ENCODE measurements at places on chromosomes 16 and 17. TPM values are rescaled to one million over a fixed set of nuclear protein-coding genes. Genes with fewer than 3 reads are reported as not detected.
A peak's percentile ranks its signal among the peaks of the same experiment; 100 is the strongest.

DNA sequence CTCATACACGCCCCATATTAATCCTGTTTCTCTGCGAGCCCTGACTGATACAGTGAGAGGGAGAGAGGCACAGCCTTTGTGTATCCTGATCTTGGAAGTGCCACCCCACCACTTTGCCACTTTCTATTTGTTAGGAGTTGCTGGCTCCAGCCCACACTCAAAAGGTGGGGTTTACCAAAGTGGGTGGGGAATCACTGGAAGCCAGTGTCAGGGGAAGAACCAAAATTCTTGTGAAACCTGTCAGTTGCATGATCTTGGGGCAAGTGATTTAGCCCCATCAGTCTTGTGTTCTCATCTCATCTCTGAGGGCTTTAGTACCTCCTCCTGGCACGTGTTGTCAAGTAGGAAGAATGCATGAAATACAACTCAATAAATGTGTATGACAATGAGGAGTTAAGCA is 119.5 kb downstream of the SOX9 start:
- no peak overlapping the region for H3K27ac ChIP-seq
- H3K27me3 ChIP-seq, result no peaks in the 10 kb centered on the region
- DNase-seq, result no peak
- H3K4me1 ChIP-seq, result no peaks in the 10 kb centered on the region

DNA sequence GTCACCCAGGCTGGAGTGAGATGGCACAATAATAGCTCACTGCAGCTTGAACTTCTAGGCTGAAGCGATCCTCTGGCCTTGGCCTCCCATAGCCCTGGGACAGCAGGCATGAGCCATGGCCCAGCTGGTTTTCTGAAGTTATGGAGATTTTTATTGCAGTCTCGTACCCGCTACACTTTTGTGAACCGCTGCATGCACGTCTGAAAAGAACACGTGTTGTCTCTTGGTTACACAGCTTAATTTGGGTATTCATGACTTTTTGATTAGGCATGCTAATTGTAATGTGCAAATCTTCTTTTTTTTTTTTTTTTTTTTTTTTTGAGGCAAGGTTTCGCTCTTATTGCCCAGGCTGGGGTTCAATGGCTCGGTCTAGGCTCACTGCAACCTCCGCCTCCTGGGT is 13.4 kb downstream of the SLC25A10 start:
- no peaks in the 10 kb centered on the region for H3K36me3 ChIP-seq
- peaks cover 8% of the 10 kb centered on the region for H3K4me1 ChIP-seq
- no peak overlapping the region for H3K27ac ChIP-seq

GRCh38 chr16:22710326-22710725 is 103.6 kb upstream of the HS3ST2 start:
- H3K4me1 ChIP-seq, result no peaks in the 10 kb centered on the region
- no peak for DNase-seq
- no peak overlapping the region for H3K4me3 ChIP-seq
- no peaks in the 10 kb centered on the region for H3K27me3 ChIP-seq
- no peak overlapping the region for H3K27ac ChIP-seq

GRCh38 chr17:10614536-10615155 is 42.5 kb downstream of the MYH3 start:
- DNase-seq, result peak; percentile 65
- H3K4me3 ChIP-seq, result no peak overlapping the region
- no peaks in the 10 kb centered on the region for H3K36me3 ChIP-seq
- no peaks in the 10 kb centered on the region for H3K27me3 ChIP-seq
- H3K27ac ChIP-seq, result no peak overlapping the region

DNA sequence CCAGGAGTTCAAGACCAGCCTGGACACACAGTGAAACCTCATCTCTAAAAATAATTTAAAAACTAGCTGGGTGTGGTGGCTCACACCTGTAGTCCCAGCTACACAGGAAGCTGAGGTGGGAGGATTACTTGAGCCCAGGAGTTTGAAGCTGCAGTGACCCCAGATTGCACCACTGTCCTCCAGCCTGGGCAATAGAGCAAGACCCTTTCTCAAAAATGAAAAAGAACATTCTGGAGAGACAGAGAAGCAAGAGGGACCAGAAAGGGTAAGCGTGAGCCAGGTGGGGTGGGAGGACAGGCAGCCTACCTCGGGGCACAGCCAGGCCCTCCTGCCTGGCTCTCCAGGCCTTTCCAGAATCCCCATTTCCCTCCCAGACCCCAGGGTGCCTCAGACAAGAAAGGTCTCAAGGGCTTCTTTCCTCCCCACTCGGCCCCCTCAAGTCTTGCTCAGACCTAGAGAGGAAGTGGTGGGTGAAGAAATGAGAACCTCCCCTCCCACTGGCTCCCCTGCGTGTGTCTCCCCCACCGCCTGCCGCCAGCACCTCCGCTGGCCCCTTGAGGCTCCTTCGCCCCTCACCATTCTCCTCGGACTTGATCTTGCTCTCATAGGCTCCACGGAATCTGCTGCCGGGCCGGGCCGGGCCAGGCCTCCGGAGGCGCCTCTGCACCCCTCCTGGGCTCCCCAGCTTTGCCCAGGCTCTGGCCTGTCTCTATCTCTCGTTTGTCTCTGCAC is 503 bp downstream of the C16orf54 start:
- H3K27ac ChIP-seq, result no peak overlapping the region
- H3K4me1 ChIP-seq, result no peaks in the 10 kb centered on the region
- DNase-seq, result no peak
- no peaks in the 10 kb centered on the region for H3K36me3 ChIP-seq
- no peak overlapping the region for H3K4me3 ChIP-seq
- no peaks in the 10 kb centered on the region for H3K27me3 ChIP-seq

GRCh38 chr17:63919311-63919723 is 678 bp upstream of the GH1 start:
- H3K27me3 ChIP-seq, result peaks cover 6% of the 10 kb centered on the region
- DNase-seq, result peak; percentile 29
- no peak overlapping the region for H3K27ac ChIP-seq
- no peaks in the 10 kb centered on the region for H3K4me1 ChIP-seq
- no peak overlapping the region for H3K4me3 ChIP-seq

GRCh38 chr17:49557312-49558024 is 18.2 kb upstream of the NXPH3 start:
- peak; percentile 56 for DNase-seq
- no peaks in the 10 kb centered on the region for H3K4me1 ChIP-seq
- peaks cover 3% of the 10 kb centered on the region for H3K27me3 ChIP-seq
- no peak overlapping the region for H3K4me3 ChIP-seq
- H3K36me3 ChIP-seq, result no peaks in the 10 kb centered on the region
- H3K27ac ChIP-seq, result no peak overlapping the region

GRCh38 chr17:39270923-39271322 is 45.2 kb upstream of the STAC2 start:
- no peaks in the 10 kb centered on the region for H3K27me3 ChIP-seq
- DNase-seq, result peak; percentile 38
- H3K27ac ChIP-seq, result no peak overlapping the region
- no peak overlapping the region for H3K4me3 ChIP-seq
- H3K36me3 ChIP-seq, result no peaks in the 10 kb centered on the region

GRCh38 chr17:29179232-29180033 is 765 bp downstream of the MYO18A start:
- peaks cover 16% of the 10 kb centered on the region for H3K4me1 ChIP-seq
- H3K27me3 ChIP-seq, result no peaks in the 10 kb centered on the region
- no peaks in the 10 kb centered on the region for H3K36me3 ChIP-seq
- DNase-seq, result no peak
- H3K27ac ChIP-seq, result no peak overlapping the region
- H3K4me3 ChIP-seq, result peak overlapping the region; percentile 67

- H3K36me3 ChIP-seq, result no peaks in the 10 kb centered on the region
- H3K27me3 ChIP-seq, result no peaks in the 10 kb centered on the region
- H3K4me1 ChIP-seq, result no peaks in the 10 kb centered on the region
- H3K27ac ChIP-seq, result no peak overlapping the region
- DNase-seq, result no peak
Observed at GRCh38 chr17:40859536-40859935, 7.5 kb downstream of the KRT12 start.

- H3K36me3 ChIP-seq, result no peaks in the 10 kb centered on the region
- no peaks in the 10 kb centered on the region for H3K4me1 ChIP-seq
- DNase-seq, result no peak
- H3K4me3 ChIP-seq, result no peak overlapping the region
- no peak overlapping the region for H3K27ac ChIP-seq
Observed at GRCh38 chr16:61320791-61321190, 715.4 kb downstream of the CDH8 start.

GRCh38 chr16:17503331-17503730 is 32.6 kb upstream of the XYLT1 start:
- no peaks in the 10 kb centered on the region for H3K36me3 ChIP-seq
- H3K4me3 ChIP-seq, result no peak overlapping the region
- H3K27ac ChIP-seq, result no peak overlapping the region

- H3K36me3 ChIP-seq, result no peaks in the 10 kb centered on the region
- no peak overlapping the region for H3K4me3 ChIP-seq
- DNase-seq, result no peak
- H3K4me1 ChIP-seq, result no peaks in the 10 kb centered on the region
Observed at GRCh38 chr17:6160232-6160555, 90.0 kb downstream of the WSCD1 start.

DNA sequence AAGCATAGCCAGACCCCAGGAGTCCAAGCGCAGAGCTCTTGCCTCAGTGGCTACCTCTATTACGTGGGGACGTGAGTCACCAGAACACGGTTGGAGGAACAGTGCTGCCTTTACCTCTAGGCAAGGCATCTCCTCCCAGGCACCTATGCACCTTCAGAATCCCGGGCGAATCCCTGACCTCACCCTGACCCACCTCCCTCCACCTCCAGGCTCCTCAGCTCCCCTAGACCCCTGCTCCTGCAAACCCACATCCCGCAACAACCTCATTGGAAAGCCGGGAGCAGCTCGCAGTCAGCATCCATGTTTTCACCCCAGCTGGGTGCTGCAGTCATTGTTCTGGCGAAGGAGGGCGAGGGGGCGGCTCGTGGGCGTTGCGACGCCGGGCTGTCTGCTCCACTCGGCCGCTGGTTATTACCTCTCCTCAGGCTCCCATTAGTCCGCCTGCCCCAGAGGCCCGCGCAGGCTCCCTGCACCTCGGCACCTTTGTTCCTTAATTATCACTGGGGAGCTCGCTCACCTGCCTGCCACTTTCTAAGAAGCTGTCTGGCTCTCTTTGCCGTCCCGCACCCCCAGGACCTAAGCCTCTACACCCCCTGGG is 24.6 kb upstream of the DLX4 start:
- H3K27ac ChIP-seq, result no peak overlapping the region
- H3K4me1 ChIP-seq, result no peaks in the 10 kb centered on the region
- peaks cover 37% of the 10 kb centered on the region for H3K27me3 ChIP-seq
- H3K4me3 ChIP-seq, result no peak overlapping the region
- DNase-seq, result no peak
- no peaks in the 10 kb centered on the region for H3K36me3 ChIP-seq

- no peaks in the 10 kb centered on the region for H3K27me3 ChIP-seq
- peak; percentile 98 for DNase-seq
- no peak overlapping the region for H3K4me3 ChIP-seq
- H3K27ac ChIP-seq, result no peak overlapping the region
- no peaks in the 10 kb centered on the region for H3K36me3 ChIP-seq
Observed at GRCh38 chr17:43579566-43580140, 33.5 kb upstream of the ETV4 start.

DNA sequence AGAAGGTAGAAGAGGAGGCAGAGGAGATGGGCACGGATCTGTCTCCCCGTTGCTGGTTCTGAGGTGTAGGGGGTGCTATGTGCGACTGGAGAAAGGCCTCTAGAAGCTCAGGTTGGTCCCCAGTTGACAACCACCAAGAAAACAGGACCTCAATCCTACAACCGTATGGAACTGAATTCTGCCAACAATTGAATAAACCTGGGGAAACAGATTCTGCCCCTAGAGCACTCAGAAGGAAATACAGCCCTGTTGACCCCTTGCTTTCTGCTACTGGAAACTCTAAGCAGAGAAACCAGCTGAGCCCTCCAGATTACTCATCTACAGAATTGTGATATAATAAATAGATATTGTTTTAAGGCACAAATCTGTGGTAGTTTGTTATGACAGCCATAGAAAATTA is 313.0 kb upstream of the GOT2 start:
- no peak for DNase-seq
- no peaks in the 10 kb centered on the region for H3K36me3 ChIP-seq
- H3K27ac ChIP-seq, result no peak overlapping the region

GRCh38 chr16:19215705-19216104 is 47.7 kb downstream of the SYT17 start:
- H3K4me3 ChIP-seq, result no peak overlapping the region
- H3K27ac ChIP-seq, result no peak overlapping the region
- no peaks in the 10 kb centered on the region for H3K27me3 ChIP-seq
- no peak for DNase-seq
- H3K36me3 ChIP-seq, result no peaks in the 10 kb centered on the region

DNA sequence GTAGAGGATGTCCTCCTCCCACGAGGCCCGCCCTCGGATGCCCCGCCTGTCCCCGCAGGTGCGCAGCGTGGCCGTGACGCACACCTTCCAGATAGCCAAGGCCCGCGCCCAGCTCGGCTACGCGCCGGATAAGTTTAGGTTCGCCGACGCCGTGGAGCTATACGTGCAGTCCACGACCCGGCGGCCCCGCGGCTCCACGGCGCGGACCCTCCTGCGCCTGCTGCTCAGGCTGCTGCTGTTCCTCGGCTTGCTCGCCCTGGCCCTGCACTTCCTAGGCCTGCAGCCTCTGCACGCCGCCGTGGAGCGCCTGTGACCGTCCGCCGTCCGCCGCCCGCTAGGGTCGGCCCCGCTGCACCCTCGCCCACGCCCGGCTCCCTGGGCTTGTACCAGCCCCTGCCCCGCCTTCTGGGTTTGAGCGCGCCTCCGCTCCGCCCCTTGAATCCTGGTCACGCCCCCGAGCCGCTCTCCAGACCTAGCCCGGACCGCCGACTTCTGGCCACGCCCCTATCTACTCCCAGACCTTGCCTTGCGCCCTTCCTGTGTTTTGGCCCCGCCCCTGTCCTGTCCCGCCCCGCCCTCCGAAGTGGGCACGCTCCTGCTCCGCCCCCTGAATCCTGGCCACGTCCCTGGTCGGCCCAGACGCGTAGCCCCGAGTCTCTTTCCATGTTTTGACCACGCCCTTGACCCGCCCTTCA is 15.8 kb upstream of the EEF2K start:
- no peak overlapping the region for H3K27ac ChIP-seq
- no peaks in the 10 kb centered on the region for H3K36me3 ChIP-seq
- H3K27me3 ChIP-seq, result no peaks in the 10 kb centered on the region
- H3K4me1 ChIP-seq, result peaks cover 8% of the 10 kb centered on the region
- peak; percentile 97 for DNase-seq

DNA sequence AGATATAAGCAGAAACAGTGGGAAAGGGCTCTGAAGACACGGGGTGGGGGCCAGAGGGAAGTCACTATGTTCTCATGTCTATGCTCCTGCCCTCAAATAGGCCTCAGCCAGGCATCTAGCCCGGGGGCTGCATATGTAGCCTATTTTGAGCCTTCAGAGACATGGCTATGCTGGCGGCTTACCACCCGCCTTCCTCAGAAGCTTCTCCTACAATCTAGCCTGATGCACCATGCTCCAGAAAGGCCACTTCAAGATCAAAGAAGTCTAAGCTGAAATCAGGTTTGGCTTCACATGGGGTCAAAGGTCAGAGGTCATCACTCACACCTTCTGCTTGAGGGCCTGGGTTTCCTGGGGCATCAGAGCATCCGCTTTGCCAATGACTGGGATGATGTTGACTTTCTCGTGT is 1.6 kb downstream of the SEPTIN1 start:
- no peaks in the 10 kb centered on the region for H3K27me3 ChIP-seq
- no peak overlapping the region for H3K4me3 ChIP-seq
- H3K27ac ChIP-seq, result no peak overlapping the region
- H3K36me3 ChIP-seq, result no peaks in the 10 kb centered on the region
- H3K4me1 ChIP-seq, result peaks cover 9% of the 10 kb centered on the region

- H3K27ac ChIP-seq, result no peak overlapping the region
- H3K36me3 ChIP-seq, result no peaks in the 10 kb centered on the region
Observed at GRCh38 chr17:67076290-67076689, 31.9 kb downstream of the CACNG1 start.

The TP53TG3 gene
- not detected for total RNA-seq

The GFAP gene
- 1.3 TPM for total RNA-seq

The SLC43A2 gene
- 2.3 TPM for total RNA-seq

The RANGRF gene
- 15.4 TPM for total RNA-seq

The SLC16A13 gene
- total RNA-seq, result 0.26 TPM

The NPIPA2 gene
- total RNA-seq, result 0.77 TPM

The RAD51C gene
- 29.1 TPM for total RNA-seq

The ABCC3 gene
- total RNA-seq, result 34.8 TPM
